Stimulated activated CD8-positive, alpha-beta memory T cell treated with anti-CD3 and anti-CD28 coated beads, Interleukin-4, amount 100 ng/mL, for 48 hours (primary cell): ENCODE measurements at places on chromosomes 13 and 19.

DNA sequence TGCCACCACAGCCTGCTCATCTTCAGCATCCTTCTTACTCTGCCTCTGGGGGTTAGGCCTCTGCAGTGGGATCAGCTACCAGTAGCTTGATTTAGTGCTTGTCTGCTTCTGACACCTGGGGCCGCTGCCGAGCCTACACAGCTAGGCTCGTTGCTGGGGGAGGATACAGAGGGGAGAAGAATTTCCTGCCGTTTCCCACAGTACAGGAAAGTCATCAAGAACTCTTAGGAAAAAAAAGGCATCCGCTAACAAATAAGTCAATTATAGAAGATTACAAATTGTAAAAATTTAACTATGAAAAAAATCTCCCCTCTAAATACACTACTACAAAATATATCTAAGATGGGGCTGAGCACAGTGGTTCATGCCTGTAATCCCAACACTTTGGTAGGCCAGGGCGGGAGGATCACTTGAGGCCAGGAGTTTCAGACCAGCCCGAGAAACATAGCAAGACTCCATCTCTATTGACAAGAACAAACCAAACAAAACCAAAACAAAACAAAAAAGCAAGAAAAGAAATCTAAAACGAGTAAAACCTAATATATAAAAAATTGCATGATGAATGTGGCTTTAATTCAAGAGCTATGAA, 26.7 kb downstream of the LATS2 start:
- no peak for DNase-seq

GRCh38 chr13:110407531-110407930, 100.4 kb downstream of the COL4A2 start:
- no peak for DNase-seq

DNA sequence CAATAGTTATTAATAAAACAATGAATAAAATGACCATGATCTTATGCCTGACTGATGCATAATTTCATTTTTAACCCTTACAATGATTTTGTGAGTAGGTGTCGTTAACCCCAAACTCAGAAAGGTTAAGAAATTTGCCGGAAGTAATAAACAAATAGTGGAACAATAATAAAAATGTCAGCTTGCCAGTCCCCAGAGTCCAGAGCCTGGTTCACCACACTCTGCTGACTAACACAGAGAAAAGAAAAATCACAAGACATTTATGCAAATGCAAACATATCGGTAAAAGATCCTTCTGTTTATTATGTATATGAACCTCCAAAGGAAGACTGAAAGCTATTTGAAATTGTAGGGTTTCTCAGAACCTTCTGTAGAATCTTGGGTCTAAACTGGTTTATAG, 563.7 kb downstream of the EFNB2 start:
- no peak for DNase-seq

GRCh38 chr13:41271456-41272285, 8.3 kb upstream of the MTRF1 start:
- no peak for DNase-seq

DNA sequence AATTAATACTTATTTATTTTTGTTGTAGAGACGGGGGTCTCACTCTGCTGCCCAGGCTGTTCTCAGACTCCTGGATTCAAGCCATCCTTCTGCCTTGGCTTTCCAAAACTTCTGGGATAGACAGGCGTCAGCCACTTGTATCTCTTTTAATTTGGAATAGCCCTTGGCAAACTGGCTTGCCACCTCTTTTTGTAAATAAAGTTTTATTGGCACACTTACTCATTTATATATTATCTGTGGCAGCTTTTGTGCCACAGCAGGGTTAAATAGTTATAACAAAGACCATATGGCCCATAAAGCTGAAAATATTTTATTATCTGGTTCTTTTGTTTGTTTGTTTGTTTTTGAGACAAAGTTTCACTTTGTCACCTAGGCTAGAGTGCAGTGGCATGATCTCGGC, 30.5 kb downstream of the BBC3 start:
- no peak for DNase-seq

GRCh38 chr19:16516923-16517610, 20.9 kb downstream of the C19orf44 start:
- DNase-seq: no peak

DNA sequence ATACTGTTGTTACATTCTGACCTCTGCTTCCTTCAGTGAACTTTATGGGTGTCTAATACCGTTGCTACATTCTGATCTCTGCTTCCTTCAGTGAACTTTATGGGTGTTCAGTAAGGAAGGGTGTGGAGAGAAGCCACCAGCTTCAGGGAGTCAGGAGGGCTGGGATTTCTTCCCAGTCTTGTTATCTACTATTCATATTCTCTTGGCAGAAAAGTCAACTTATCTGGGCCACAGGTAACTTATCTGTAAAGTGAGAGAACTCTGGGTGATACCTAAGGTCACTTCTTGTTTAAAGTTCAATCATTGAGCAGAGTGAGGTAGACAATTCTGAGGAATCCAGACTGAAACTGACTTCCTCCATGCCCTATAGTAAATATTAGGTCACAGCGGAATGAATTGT, 71.2 kb upstream of the STK24 start:
- no peak for DNase-seq

- DNase-seq: no peak
Observed at GRCh38 chr19:29841209-29841558, 29.4 kb downstream of the CCNE1 start.
